ENCODE measurements at places on chromosomes 4 and X.

- no peaks in the 10 kb centered on the region for H3K4me1 ChIP-seq
- H3K27me3 ChIP-seq: no peaks in the 10 kb centered on the region
- DNase-seq: no peak
- H3K27ac ChIP-seq: no peak overlapping the region
- no peaks in the 10 kb centered on the region for H3K36me3 ChIP-seq
- no peak overlapping the region for H3K4me3 ChIP-seq
Observed at GRCh38 chr4:24244663-24245490, 339.5 kb downstream of the DHX15 start.

DNA sequence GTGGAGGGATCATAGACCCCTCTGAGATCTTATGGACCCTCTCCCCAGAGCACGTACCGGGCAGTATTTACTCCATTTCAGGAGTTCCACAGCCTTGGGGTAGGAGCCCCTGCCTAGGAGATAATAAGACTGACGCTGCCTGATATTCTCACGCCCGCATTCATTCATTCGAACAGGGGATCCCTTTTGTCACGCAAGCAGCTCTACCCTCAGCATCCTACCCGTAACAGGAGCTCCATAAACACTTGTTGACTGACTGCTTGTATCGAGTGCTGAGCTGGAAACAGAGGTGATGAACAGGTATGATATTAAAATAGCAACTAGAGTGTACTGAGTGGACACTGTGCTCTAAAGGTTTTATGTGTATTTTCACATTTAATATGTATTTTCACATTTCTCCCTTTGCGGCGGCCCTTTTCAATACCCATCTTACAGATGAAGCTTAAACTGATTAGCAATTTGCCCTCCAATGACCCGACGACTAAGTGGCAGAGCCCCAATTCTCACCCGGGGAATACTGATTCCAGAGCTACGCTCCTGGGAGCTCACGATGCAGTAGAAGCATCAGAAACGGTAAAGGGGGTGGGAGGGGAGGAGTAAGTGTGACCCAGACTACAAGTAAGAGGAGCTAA, 888 bp downstream of the RAB28 start:
- peak overlapping the region; percentile 75 for H3K4me3 ChIP-seq
- H3K4me1 ChIP-seq: peaks cover 22% of the 10 kb centered on the region
- no peak for DNase-seq
- H3K27me3 ChIP-seq: no peaks in the 10 kb centered on the region
- H3K27ac ChIP-seq: no peak overlapping the region
- peaks cover 5% of the 10 kb centered on the region for H3K36me3 ChIP-seq

DNA sequence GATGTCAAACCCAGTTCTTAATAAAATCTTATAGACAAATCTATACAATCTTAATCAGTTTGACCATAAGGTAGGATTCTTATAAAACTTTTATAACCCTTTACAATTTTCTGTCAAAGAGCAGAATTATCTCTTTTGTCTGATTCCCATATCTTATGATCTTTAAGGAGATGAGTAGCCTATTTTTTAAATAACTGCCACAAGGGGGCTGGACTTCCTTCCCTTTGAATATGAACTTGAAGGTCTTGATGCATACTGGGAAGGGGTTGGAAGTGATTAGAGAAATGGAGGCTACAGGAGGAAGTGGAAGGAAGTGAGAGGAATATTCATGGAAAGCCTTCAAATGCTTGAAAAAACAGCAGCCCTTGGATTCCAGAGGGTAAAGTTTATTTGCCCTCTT, 111.1 kb downstream of the APOOL start:
- no peak overlapping the region for H3K4me3 ChIP-seq
- no peaks in the 10 kb centered on the region for H3K4me1 ChIP-seq
- H3K36me3 ChIP-seq: no peaks in the 10 kb centered on the region
- DNase-seq: no peak
- H3K27ac ChIP-seq: no peak overlapping the region

- H3K36me3 ChIP-seq: no peaks in the 10 kb centered on the region
- DNase-seq: no peak
- H3K27ac ChIP-seq: no peak overlapping the region
- no peaks in the 10 kb centered on the region for H3K4me1 ChIP-seq
Observed at GRCh38 chr4:135604531-135604930, 1402.9 kb upstream of the PABPC4L start.

DNA sequence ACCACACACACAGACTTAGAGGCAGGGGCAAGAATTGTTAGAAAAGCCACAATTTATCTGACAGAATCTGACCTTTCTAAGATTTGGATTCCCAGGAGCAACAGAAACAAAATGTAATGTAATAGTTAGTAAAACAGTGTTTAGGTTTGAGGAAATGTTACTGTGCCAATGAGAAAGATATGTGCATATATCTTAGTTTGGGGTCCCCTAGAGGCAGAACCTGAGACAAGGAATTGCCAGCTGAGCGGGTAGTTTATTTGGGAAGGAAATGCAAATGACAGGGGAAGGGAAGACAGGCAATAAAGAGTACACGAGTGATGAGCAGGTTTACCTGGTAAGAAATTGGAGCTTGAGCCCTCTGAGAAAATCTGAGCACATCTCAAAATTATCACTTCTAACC, 31.3 kb upstream of the DDX53 start:
- H3K4me1 ChIP-seq: no peaks in the 10 kb centered on the region
- no peaks in the 10 kb centered on the region for H3K27me3 ChIP-seq
- H3K4me3 ChIP-seq: no peak overlapping the region
- no peak for DNase-seq
- no peak overlapping the region for H3K27ac ChIP-seq
- no peaks in the 10 kb centered on the region for H3K36me3 ChIP-seq

GRCh38 chr4:36692586-36692985, 411.2 kb downstream of the DTHD1 start:
- no peaks in the 10 kb centered on the region for H3K36me3 ChIP-seq
- no peak for DNase-seq

DNA sequence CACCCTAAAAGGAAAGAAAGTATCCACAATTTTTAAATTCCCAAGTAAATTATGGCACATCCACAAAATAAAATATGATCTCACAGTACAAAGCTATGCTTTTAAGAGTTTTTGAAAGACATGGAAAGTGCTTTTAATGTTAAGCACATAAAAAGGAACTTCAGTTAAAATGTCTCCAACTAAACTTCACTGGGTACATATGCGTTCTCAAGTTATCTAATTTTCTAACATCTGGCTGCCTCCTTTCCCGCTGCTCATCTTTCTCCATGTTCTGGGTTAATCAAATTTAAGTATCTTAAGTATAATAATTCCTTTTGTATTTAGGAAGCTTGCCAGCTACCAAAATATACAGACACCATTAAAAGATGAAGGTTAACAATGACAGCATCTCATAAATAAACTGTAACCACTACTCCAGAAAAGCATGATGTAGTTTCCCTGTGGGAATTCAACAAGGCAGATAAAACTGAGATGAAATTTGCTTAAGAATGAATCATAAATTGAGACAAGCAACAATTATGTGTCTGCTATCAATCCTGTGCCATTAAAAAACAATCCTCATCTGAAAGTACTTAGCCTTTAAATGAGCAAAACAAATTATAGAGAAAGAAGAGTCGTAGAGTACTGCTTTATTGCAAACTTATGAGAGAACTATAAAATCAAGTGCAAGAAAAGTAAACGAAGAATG, 25.1 kb downstream of the PRSS12 start:
- H3K4me3 ChIP-seq: no peak overlapping the region
- no peaks in the 10 kb centered on the region for H3K36me3 ChIP-seq
- no peak overlapping the region for H3K27ac ChIP-seq
- peaks cover 6% of the 10 kb centered on the region for H3K27me3 ChIP-seq
- no peak for DNase-seq

DNA sequence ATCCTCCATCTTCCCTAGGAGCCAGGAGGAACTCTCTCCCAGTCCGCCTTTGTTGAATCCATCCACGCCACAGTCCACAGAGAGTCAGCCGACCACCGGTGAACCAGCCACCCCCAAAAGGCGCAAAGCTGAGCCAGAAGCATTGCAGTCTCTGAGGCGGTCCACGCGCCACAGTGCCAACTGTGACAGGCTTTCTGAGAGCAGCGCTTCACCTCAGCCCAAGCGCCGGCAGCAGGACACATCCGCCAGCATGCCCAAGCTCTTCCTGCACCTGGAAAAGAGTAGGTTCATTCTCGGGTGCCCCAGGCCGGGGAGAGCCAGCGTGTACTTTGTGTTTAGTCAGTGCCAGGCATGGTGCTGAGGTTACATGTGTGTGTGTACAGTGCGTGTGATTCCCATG, 7.4 kb downstream of the MSL3 start:
- H3K4me3 ChIP-seq: peak overlapping the region; percentile 38
- H3K27ac ChIP-seq: peak overlapping the region; percentile 44
- H3K27me3 ChIP-seq: no peaks in the 10 kb centered on the region
- H3K4me1 ChIP-seq: peaks cover 50% of the 10 kb centered on the region
- no peak for DNase-seq
- H3K36me3 ChIP-seq: peaks cover 78% of the 10 kb centered on the region

- DNase-seq: no peak
- no peak overlapping the region for H3K27ac ChIP-seq
- H3K4me3 ChIP-seq: no peak overlapping the region
- no peaks in the 10 kb centered on the region for H3K4me1 ChIP-seq
- H3K36me3 ChIP-seq: no peaks in the 10 kb centered on the region
Observed at GRCh38 chr4:3315566-3315965, 22.7 kb downstream of the RGS12 start.

GRCh38 chrX:47358387-47359065, 11.9 kb upstream of the ZNF157 start:
- H3K4me1 ChIP-seq: peaks cover 27% of the 10 kb centered on the region
- DNase-seq: peak; percentile 21
- no peaks in the 10 kb centered on the region for H3K27me3 ChIP-seq
- no peak overlapping the region for H3K4me3 ChIP-seq
- H3K36me3 ChIP-seq: no peaks in the 10 kb centered on the region

DNA sequence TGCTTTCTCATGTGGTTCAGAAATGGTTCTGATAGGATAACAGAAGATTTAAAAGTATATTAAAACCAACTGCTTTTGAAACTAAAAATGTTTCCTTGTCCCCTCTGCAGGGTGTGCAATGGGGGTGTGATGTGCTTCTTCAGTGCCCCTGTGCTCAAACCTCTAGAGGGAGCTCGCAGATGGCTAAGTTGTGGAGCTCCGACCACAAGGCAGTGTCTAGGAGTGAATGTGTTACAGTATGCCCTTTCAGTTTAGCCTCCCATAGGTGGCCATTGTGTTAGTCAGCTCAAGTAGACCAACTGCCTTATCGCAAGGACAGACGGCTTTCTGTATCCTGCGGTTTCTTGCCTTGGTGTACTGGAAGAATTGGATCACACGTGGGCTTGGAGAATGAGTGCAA, 130.5 kb downstream of the TENT5D start:
- no peaks in the 10 kb centered on the region for H3K27me3 ChIP-seq
- no peaks in the 10 kb centered on the region for H3K36me3 ChIP-seq
- no peak for DNase-seq
- no peaks in the 10 kb centered on the region for H3K4me1 ChIP-seq
- H3K4me3 ChIP-seq: no peak overlapping the region

- H3K27me3 ChIP-seq: no peaks in the 10 kb centered on the region
- no peaks in the 10 kb centered on the region for H3K4me1 ChIP-seq
- DNase-seq: no peak
Observed at GRCh38 chrX:26851981-26852380, 611.2 kb downstream of the PPP4R3C start.

DNA sequence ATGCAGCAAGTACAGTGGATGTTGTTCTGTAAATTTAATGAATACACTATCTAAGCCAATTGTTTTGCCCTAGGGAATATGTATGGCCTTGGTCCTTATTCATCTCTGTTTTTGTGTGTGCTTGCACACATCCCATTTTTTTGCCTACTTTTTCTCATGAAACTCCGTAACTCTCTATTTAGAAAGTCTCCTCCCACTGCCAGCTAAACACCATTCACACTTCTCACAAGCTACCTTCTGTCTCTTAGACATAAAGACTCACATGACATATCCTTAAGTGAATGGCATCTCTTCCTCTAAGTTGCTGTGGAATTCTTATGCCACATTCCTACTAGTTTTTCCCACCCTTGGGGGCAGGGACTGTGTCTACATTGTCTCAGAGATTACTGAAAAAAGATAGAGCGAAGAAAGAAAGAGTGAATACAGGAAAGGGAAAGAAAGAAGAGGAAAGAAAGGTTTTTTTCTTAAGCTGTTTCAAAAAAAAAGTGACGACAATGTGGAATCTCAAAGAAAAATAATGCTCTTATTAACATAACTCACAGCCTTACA, 117.5 kb downstream of the ATG4A start:
- DNase-seq: no peak
- H3K27me3 ChIP-seq: no peaks in the 10 kb centered on the region
- H3K4me3 ChIP-seq: no peak overlapping the region
- H3K27ac ChIP-seq: no peak overlapping the region
- H3K36me3 ChIP-seq: no peaks in the 10 kb centered on the region

DNA sequence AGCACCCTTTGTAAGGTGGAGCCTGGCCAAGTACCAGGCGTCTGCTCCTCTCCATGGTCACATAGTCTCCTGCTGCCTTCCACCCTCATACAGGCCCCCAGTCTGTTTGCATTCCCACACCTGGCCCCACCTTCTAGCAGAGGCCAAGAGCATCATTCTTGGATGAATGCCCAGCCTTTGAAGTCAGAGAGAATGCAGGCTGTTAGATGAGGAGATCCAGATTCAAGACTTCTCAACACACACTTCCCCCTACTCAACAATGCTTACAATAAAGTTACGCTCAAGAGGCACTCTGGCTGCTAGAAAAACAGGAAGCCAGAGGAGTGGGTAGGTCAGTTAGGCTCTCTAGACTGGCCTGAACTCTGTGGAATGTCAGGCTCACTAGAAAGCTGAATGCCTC, 43.3 kb downstream of the SHROOM4 start:
- H3K4me3 ChIP-seq: no peak overlapping the region
- no peak overlapping the region for H3K27ac ChIP-seq
- H3K36me3 ChIP-seq: no peaks in the 10 kb centered on the region
- H3K4me1 ChIP-seq: no peaks in the 10 kb centered on the region
- no peaks in the 10 kb centered on the region for H3K27me3 ChIP-seq

DNA sequence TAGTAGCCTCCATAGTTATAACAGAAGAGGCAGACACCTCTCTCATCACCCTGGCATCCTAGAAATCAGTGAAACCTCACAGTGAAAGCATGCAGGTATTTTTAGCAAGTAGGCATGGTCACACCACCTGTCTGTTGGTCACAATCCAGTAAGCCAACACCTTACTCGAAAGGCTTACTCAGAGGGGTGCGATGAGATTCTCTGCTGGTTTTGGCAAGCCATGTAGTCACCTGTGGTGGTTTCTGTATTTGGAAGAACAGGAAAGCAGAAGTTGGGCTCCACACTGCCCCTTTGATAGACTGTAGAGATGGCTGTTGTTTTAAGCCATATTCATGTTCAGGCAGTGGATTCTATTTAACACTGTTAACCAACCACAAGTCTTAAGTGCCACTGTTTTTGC, 134.7 kb downstream of the DCLK2 start:
- no peaks in the 10 kb centered on the region for H3K4me1 ChIP-seq
- DNase-seq: no peak
- H3K4me3 ChIP-seq: no peak overlapping the region
- no peaks in the 10 kb centered on the region for H3K36me3 ChIP-seq

DNA sequence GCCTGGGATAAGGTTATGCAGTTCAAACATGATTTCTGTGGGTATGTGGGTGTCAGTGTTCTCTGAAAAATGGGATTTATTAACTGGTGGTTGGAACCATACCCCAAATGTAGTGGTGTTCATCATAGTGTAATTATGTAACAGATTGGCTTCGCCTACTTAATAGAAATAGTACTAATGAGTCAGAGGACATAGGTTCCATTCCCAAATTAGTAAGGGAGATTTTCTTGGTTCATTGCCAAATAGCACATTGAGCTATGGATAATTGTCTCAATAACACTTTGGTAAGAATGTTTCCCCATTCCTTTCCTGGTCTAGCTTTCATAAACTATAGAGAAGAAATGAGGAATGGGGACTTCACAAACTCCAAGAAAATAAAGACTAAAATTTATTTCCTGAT, 20.5 kb upstream of the CYBB start:
- no peak overlapping the region for H3K4me3 ChIP-seq
- peaks cover 17% of the 10 kb centered on the region for H3K4me1 ChIP-seq
- H3K27me3 ChIP-seq: no peaks in the 10 kb centered on the region
- H3K36me3 ChIP-seq: no peaks in the 10 kb centered on the region
- DNase-seq: no peak
- H3K27ac ChIP-seq: no peak overlapping the region
